Hindlimb muscle (tissue), 1 donor: ENCODE measurements at places on chromosomes 2 and 18.

GRCh38 chr2:12877761-12878160, 161.0 kb downstream of the TRIB2 start:
- DNase-seq, result no peak

DNA sequence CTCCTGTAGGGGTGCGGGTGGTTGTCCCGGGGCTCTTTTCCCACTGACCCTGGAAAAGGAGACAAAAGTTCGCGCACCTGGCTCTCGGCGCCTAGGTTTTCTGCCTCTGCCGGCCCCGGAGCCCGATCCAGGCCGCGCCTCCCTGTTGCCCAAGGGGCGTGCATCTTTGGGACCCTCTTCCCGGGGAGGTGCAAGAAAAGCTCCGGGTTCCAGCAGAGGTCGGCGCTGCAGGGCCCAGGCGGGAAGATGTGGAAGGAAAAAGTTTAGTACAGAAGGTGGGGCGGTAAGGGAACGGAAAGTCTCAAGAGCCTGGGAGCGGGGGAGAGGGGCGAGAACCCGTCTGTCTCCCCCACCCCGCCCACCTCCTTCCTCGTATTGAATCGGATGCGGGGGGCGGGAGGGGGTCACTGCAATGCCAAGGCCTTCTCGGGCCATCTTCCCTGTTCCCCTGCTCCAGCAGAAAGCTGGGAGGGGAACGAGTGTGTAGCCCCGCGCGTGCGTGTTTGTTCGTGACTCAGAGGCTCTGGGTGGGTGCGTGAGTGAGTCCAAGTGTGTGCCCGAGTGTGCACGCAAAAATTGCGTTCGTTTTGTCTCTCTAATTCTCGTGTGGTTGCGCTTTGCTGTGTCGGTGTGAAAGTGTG, 6.3 kb upstream of the EN1 start:
- DNase-seq, result no peak

DNA sequence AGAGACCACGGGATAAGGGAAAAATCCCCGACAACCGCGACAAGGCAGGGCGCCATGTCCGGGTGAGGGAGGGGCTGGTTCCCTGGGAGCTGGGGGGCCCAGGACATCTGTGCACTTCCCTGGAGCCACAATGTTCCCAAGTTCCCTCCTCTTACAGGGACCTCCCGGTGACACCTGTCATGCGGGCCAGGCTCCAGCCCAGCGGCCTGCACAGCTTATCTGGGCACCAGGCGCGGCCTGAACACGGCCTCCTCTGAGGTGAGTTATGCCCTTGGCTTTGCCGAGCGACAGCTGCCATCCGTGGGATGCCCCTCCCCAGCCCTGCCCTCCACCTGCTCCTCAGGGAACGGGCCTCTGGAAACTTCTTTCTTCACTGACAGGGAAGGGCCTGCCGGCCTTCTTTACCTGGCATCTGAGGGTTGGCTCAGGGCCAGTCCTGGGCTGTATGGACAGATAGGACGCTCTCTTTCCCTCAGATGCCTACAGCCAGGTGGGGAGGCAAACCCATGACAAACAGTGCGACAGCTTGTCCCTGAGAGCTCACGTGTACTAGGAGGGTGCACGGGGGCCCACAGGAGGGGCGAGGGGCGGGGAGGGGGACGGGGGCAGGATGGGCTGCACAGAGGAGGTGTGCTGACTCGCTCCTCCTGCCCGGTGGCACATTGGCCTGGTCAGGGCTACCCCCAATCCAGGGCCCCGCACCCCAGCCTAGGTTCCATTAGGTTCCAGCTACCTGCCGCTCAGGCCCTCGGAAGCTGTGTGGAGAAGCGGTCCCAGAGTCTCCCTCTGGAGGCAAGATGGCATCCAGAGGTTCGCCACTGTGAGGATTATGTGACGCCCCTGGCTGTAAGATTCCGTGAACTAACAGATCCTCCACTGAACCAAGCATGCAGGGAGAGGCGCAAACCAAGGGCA, 34.9 kb upstream of the HPCAL1 start:
- no peak for DNase-seq

DNA sequence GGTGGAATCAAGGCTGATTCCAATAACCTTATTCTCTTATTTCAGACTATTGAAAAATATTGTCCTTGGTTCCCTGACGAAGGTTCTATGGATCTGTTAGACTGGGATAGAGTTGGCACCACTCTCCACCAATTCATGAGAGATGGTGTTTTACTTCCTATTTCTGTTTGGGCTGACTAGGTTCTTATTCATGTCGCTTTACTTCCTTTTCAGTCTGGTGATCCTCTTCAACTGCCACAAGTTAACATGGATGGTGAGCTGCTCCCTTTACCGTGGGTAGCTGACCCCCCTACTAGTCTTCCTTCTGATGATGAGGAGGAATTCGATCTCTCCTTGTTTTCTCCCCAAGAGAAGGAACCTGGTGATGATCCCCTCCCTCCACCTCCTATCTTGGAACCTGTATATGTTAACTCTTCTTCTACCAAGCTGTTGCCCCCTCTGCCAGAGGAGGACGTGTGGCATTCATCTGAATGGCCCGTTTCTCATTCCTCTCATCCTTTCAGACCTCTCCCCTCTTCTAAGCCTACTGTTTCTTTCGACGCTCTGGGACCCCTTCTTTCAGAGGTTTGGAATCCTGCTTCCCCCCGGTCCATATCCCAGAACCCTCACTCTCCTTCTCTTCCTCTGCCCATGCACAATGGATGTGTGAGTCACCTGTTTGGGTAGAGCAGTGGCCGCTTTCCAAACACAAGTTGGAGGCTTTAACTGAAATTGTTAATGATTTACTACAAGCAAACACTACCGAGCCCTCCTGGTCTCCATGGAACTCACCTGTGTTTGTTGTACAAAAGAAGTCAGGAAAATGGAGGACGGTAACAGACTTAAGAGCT, 13.5 kb upstream of the CNOT11 start:
- DNase-seq, result no peak

- no peak for DNase-seq
Observed at GRCh38 chr2:198863655-198864054, 594.1 kb downstream of the SATB2 start.

DNA sequence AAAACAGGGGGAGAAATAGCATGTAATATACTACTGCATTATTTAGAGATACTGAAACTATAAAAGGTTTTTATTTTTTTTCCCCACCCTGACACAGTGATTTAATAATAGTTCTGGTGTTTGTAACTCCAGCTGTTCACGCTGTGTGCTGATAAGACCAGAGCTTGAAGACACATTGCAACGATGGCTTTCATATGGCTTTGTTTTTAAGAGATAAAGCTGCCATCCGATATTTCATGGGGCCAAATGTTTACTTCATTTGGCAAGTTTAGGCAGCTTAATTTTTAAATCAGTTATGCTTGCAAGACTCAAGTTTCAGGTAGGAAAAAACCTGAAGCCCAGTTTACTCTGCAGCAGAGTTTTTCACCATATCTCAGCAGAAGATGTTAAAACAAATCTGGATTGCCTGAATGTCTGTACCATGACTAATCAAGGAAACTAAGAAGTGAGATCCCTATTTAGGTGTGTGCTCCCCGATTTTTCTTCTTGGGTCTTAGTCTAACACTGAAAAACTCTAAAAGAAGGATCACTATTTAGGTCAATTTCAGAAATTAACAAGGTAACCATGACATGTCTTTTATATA, 508.6 kb downstream of the PARD3B start:
- no peak for DNase-seq

GRCh38 chr18:8871489-8871888, 166.1 kb downstream of the MTCL1 start:
- no peak for DNase-seq

- DNase-seq, result no peak
Observed at GRCh38 chr2:208142240-208142924, 3.6 kb downstream of the CRYGB start.

DNA sequence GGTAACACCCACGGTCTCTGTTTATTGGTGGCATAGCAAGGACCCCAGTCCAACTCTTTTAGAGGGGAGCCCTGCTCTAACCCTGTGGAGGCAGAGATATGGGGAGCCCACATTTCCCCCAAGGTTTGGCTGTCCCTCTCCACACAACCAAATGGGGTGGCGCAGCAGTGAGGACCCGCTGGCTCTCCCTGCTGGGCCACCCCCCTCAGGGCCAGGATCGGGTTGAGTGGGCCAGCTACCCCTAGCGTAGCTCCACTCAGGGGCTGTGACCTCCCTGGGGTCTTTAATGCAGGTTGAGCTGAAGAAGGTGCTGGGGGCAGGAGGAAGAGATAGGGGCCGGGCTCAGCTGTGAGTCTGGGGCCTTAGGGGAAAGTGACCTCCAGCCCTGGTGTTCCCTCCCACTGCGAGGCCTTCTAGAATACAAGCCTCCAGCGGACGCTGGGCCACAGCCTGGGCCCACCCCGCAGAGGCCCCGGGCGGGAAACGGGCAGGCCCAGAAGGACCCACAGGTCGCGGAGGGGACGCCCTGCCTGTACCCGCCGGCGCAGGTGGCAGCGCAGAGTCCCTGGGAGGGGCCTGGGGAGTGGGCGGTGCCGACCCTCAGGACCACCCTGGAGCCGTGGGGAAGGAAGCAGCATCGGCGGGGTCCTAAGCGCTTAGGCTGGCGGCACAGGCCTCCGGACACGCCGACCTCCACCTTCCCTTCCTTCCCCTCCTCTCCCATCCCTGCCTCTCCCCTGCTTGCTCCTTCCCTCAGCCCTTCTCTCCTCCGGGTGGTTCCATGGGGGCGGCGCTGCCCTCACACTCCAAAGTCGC, 9.6 kb downstream of the CROCC2 start:
- no peak for DNase-seq

DNA sequence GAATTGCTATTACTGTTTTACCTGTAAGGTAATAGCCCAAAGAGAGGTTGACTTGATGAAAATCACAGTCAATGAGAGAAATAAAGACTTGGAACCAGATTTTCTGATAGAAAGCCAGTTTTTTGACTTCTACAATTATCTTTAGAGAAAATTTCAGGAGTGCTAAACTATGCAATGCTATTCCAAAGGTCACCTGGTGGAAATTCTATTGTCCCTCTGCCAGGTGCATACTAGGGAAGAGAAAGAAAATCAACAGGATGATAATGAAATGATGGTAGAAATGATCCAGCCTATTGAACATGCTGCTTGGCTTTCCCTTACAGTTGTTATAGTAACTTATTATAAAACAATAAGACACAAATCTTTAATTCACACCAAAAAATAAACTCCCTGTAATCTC, 85.0 kb downstream of the FASTKD2 start:
- no peak for DNase-seq

DNA sequence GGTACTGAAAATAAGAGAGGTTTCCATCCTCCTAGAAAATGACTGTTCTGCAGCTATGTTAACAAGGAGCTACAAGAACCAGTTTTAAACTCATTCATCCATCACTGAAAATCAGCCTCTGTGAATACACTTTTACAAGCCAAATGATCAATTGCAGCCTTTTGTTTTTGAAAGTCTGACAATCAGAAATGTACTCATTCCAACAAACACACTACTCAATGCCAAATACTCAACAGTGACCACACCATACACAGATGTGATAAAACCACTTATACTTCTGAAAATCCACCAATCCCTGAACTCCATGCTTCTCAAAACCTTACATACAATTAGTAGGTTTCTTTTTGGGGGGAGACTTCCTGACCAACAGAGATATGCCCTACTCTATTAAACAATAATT, 663.9 kb upstream of the CHAC2 start:
- no peak for DNase-seq

GRCh38 chr2:127674241-127675209, 805 bp downstream of the LIMS2 start:
- DNase-seq, result no peak

- DNase-seq, result no peak
Observed at GRCh38 chr2:15753811-15754702, 162.4 kb downstream of the DDX1 start.

DNA sequence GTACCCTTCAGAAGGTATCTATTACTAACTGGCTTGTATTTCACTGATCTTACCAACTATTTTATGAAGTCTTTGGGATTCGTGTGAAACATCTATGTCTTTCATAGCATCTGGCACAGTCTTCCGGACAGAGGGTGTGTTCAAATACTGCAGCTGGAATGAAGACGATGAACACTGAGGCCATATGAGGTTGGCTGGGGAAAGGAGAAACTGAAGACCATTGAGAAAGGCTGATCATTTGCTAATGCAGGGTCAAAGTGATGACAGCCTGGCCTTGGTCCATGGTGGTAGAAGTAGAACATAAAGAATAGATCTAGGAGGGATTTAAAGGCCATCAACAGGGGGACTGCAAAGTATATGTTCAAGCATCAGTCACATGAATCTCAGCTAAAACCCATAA, 132.7 kb downstream of the CCBE1 start:
- DNase-seq, result no peak

- DNase-seq, result no peak
Observed at GRCh38 chr2:51018145-51018544, 13.8 kb downstream of the NRXN1 start.

GRCh38 chr2:103276869-103277268, 515.0 kb downstream of the TMEM182 start:
- DNase-seq, result no peak

- DNase-seq, result no peak
Observed at GRCh38 chr2:85439025-85439472, 20.5 kb downstream of the SH2D6 start.

DNA sequence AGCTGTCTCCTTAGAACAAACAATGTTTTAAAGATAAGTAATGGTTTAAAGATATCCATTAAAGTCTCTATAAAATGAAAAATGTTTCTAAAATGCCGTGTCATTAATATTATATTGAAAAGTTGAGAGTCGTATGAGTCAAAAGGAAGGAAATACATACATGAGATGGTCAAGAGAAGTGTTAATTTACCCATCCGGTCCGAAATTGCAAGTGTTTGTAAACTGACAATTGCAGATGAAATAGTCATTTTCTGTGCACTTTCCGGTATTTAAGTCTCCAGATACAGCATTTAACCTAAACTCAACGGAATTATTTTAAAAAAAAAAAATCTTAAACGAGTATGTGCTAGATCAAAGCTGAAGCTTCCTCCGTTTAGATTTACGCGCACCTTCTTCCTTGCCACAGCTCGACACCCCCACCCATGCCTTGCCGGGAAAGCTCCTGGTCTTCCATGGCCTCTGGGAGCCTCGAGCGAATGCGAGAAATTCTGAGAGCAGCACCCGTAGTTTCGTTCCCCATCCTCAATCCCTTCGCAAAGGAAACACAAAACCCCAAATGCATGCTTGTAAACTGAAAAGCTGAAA, 1.8 kb downstream of the DSC3 start:
- no peak for DNase-seq

GRCh38 chr2:44342854-44343253, 18.4 kb downstream of the PREPL start:
- DNase-seq, result no peak

- no peak for DNase-seq
Observed at GRCh38 chr2:213166109-213166508, 14.7 kb upstream of the IKZF2 start.

DNA sequence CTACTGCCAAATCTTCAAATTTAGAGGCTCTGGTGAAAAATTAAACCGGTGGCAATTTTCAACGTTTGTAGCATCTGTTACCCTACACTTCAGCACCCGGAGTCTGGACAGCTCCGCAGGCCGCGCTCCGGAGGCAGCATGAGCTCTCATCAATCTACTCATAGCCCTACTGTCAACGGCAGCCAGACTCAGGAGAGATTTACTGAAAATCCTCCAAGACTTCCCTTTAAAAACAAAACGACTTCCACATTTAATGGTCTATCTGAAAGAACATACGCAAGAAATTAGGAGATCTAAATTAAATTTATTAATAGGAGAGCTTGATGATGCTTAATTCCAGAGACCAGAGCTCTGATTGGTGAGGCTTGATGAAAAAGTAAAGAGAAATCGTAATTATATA, 970 bp upstream of the ADCYAP1 start:
- peak; percentile 67 for DNase-seq
